Prostate gland (tissue), 2 donors: ENCODE measurements at places on chromosomes 13 and 19. TPM values are rescaled to one million over a fixed set of nuclear protein-coding genes. Genes with fewer than 3 reads are reported as not detected.

MEF2B gene
- not detected for total RNA-seq

LPAR6 gene
- 17.3 TPM for total RNA-seq

EFNB2 gene
- 46.1 TPM for total RNA-seq

ATP4A gene
- not detected for total RNA-seq

ZNF700 gene
- 18.0 TPM for total RNA-seq

PSG7 gene
- not detected for total RNA-seq

ADPRHL1 gene
- total RNA-seq, result 3.9 TPM

PSG4 gene
- total RNA-seq, result 0.68 TPM

FCGBP gene
- 73.5 TPM for total RNA-seq

ERICH4 gene
- not detected for total RNA-seq

SAFB gene
- total RNA-seq, result 63.6 TPM

SIGLEC12 gene
- not detected for total RNA-seq

ZNF446 gene
- 37.8 TPM for total RNA-seq

FARSA gene
- 65.0 TPM for total RNA-seq

TNFSF13B gene
- total RNA-seq, result 4.1 TPM

FXYD1 gene
- total RNA-seq, result 15.9 TPM

LILRA1 gene
- total RNA-seq, result 0.96 TPM

S1PR5 gene
- 3.4 TPM for total RNA-seq

KHSRP gene
- total RNA-seq, result 277 TPM

OR4F17 gene
- total RNA-seq, result not detected

ANGPTL8 gene
- total RNA-seq, result not detected

CYP2A7 gene
- total RNA-seq, result not detected

ZNF460 gene
- 56.3 TPM for total RNA-seq

SHISA7 gene
- not detected for total RNA-seq

C19orf67 gene
- not detected for total RNA-seq

IL17D gene
- total RNA-seq, result 1.5 TPM

MAB21L1 gene
- 0.51 TPM for total RNA-seq

SEMA6B gene
- total RNA-seq, result 7.8 TPM

DHRS12 gene
- 19.8 TPM for total RNA-seq

RNF17 gene
- total RNA-seq, result 16.4 TPM

PLK5 gene
- 28.8 TPM for total RNA-seq

PDCD5 gene
- total RNA-seq, result 92.8 TPM

ZNF8 gene
- total RNA-seq, result 9.3 TPM

GPR183 gene
- 3.8 TPM for total RNA-seq

FFAR2 gene
- 0.87 TPM for total RNA-seq

C19orf73 gene
- 2.2 TPM for total RNA-seq

ZNF534 gene
- total RNA-seq, result 3.2 TPM

VSTM1 gene
- not detected for total RNA-seq
